ENCODE measurements at places on chromosomes 5 and 9.
A peak's percentile ranks its signal among the peaks of the same experiment; 100 is the strongest.

DNA sequence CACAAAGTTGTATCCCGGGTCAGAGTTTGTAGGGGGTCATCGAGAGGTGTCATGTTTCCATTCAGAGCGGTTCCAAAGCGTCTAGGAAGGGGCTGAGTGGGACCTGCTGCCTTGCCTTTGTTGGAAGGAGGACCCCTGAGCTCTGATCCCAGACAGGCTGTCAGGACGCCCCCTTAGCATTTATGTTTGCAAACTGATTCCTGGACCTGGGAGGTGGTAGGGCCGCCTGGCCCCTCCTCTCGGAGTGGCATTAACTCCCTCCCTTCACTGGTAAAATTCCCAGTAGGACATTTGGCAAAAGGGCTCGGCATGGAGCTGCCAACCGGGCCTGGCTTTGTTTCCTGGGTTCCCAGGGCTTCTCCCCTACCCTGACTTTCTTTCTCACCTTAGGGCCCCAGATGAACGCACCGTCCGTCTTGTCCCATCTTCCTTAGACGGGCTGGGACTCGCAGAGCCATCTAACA, 2.5 kb downstream of the JADE2 start:
- no peak for DNase-seq

DNA sequence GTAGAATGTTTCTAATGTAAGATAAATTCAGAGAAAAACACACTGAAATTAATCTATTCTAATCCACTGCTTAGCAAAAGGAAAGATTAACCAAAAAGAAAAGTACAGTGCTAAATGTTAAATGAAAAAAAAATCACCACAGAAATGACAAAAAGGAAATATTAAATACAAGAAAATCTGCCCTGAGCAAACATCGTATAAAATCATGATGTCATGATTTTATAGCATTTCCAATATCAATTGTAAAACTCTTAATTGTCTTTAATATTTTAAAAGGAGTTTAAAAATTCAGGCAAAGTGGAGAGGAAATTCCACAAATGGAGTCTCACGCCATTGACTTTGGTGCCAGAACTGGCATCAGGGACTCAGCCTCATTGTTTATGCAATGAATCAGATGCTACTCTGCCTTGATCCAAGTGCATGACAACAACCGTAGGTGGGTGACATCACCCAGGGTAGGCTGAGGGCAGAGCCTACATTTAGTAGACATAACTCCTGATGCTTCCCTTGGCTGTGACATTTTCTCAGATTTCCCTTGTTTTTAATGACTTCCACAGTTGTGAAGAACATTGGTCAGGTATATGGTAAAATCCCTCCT, 696.8 kb downstream of the SEMA5A start:
- DNase-seq: no peak

DNA sequence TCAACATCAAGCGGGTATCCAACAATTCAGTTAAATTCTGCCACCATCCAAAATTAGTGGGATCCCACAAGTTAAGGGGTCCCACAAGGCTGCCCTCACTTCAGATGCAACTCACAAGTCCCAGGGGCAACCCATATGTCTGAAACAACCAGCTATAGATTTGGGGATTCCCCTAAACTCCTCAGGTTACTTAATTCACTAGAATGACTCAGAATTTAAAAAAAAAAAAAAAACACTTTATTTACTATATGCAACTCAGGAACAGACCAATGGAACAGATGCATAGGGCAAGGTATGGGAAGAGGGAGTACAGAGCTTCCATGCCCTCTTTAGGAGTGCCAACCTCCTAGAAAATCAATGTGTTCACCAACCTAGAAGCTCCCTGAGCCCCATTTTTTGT, 15.1 kb downstream of the AUH start:
- peak; percentile 45 for DNase-seq

DNA sequence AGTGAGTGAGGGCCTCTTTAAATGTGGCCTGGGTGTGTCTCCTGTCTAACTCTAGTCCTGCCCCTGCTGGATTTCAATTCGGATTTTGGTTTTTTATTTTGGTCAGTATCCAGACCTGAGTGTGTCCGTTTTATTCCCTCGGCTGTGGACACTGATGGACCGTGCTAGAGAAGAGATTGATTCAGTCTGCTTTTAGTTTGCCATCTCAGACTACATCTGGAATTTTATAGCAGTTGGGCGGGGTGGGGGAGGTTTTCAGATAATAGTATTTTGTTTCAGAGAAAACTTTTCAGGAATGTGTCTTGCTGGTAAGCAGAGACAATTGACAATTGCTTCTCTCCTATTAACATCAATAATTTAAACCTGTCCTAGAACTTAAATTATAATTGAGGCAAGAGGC, 308.1 kb downstream of the ARHGAP26 start:
- no peak for DNase-seq
